COR-L47 (cell line): ENCODE measurements at places on chromosomes 12 and 14.

DNA sequence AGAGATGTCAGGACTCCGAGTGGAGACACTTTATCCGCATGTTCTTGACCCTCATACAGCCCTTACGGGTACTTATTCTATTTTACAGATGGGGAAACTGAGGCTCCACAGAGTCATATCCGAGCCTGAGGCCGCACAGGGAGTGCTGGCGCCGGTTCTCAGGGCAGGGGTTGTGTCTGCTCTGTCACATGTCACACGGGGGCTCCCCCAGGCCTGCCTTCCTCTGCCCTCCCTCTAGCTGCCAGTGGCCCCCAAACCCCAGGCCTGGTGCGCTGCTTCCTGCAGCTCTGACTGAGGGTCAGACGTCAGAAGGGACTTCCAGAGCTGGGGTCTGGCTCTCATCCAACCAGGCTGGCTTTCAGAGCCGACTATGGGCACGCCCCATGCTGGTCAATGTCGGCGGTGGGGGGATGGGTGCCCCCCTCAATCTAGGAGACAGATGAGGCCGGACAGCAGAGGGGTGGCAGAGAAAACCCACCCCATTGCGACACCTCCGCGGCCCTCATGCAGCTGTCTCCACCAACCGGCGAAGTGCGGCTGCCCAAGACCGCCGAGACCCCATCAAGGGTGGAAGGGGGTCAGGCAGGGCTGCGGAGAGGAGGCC, 811 bp upstream of the INF2 start:
- DNase-seq = peak; percentile 33

DNA sequence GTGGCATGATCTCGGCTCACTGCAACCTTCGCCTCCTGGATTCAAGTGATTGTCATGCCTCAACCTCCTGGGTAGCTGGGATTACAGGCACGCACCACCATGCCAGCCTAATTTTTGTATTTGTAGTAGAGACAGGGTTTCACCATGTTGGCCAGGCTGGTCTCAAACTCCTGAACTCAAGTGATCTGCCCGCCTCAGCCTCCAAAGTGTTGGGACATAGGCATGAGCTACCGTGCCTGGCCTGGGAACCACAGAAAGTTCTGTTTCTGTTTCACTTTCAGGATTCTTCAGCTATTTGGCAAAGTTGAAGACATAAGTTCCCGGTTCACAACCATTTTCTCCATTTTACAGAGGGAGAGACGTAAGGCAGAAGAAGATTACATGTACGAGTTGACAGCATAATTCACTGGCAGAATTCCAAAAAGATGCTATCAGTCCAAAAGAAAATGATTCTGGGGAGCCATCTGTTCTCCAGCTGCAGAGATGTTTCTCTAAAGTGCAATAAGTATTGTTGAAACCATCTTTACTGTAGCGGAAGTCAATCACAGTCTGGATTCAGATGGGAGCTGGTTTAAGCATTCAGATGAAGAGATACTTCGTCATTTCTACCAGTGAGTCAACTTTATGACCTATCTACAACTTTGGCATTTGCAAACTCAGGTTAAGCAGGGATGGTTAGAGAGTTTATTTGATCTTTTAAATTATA, 8.1 kb upstream of the RNF34 start:
- no peak for DNase-seq

DNA sequence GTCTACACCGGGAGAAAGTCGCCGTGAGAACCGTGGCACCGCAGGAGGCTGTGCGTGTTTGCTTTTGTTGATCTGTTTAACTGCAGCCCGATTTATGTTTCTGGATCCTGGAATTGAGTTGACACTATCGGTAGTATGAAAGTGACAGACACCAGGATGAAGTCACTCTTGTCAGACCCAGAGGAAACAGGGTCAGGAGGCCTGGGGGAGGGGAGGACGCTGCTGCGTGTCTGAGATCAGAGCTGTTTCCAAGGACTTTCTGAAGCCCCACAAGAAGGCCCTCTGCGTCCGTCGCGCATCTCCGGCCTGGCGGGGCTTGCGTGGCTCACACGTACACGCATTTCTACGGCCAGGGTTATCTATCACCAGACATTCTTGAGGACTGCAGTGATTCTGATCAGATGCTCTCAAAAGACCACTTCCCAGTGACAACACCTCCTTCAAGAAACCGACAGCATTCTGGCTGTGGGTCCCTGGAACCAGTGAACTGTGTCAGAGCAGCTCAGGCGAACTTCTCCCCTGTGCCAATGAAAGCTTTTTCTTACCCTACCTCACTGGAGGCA, 263.4 kb downstream of the ADGRD1 start:
- DNase-seq = no peak

GRCh38 chr14:31657917-31658316, 96.7 kb downstream of the NUBPL start:
- DNase-seq = no peak

DNA sequence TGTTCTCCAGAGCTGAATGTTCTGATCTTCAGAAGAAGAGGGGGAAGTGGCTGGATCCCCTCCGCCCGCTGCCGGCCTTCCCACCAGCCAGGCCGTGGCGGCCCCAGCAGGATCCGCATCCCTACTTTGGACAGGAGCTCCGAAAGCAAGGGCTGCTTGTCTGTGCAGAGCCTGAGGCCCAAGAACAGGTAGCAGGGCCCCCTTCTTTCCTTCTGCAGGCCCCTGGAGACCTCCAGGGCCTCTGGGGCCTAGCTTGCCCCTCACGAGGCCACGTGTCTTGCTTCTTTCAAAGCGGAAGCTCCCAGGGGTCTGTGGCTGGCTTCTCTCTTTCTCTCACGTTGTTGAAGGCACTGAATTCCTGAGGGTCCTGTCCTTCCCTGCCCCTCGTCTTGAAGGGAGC, 13.2 kb downstream of the PGF start:
- no peak for DNase-seq

GRCh38 chr12:26425587-26426260, 230.4 kb downstream of the SSPN start:
- DNase-seq = no peak

DNA sequence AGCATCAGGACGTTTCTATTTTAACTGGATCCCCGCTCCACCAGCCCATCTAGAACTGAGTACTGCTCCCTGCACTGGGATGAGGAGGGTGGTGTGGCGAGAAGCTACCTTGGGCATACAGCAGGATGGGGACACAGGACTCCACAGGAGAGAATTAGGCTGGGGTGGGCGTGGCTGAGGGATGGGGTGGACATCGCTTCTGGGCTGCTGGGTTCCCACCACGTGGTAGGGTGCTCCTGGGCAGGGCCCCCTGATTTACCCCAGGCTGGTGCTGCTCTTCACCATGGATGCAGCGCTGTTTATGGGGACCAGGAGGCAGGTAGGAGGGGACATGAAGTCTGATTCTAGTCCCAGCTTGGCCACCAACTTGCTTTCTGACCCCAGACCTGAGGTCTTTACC, 41.9 kb downstream of the VDR start:
- no peak for DNase-seq

DNA sequence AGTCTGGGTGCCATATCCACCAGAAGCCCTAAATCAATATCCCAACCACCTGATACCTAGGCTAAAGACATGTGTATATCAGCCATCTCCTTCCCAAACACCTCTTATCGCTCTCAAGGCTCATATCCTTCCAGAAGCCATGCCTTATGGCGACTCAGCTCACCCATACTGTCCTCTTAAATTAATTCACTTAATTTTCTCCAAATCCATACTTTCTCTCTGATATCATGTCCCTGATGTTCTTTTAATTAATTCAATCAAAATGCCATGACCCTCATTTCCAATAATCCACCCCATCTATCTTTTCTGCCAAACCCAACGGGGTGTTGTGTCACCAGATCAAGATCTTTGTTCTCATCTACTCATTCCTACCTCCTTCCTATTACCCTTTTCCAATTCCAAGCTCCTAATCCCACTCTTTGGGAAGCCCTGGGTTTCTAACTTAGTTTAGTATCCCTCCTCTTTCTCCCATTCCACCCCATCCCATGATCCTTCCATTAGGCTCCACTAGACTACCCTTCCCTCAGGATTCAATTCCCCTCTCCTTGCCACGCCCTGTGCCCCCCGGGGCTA, 723 bp downstream of the ATF7 start:
- DNase-seq = no peak

DNA sequence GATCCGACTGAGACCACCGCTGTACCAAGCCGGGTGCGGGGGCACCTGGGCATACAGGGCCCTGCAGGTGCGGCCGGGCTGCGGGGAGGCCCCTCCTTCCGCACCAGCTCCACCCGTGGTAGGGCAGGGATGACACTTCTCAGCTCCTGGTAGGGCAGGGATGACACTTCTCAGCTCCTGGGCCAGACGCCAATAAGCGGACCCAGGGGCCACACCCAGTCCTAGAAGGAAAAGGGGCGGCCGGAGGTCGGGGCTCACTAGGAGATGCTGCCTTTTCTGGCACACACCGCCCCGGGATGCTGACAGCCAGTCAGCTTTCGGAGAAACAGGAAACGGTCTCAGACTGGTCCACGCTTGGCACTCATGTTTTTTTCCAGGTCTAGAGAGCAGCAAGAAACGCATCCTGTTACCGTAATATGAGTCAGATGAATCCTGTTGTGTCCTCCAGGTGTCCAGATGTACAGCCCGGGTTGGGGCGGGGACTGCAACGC, 34.8 kb downstream of the NFKBIA start:
- DNase-seq = peak; percentile 61

GRCh38 chr14:67522270-67522669, 10.8 kb upstream of the PLEKHH1 start:
- DNase-seq = no peak

DNA sequence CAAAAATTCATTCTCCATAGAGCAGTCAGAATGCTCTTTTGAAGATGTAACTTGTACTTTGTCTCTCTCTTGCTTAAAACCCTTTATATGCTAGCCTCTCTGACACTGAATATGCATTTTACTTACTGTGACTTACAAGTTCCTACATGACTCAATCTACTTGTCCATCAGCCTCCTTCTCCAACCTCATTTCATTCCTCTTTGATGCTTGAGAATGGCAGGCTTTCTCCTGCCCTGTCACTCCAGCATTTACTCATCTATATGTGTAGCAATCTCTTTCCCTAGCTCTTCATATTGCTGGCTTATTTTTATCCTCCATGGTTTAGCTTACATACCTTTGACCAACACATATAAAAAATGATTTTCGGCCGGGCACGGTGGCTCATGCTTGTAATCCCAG, 561.9 kb downstream of the CCER1 start:
- DNase-seq = no peak

DNA sequence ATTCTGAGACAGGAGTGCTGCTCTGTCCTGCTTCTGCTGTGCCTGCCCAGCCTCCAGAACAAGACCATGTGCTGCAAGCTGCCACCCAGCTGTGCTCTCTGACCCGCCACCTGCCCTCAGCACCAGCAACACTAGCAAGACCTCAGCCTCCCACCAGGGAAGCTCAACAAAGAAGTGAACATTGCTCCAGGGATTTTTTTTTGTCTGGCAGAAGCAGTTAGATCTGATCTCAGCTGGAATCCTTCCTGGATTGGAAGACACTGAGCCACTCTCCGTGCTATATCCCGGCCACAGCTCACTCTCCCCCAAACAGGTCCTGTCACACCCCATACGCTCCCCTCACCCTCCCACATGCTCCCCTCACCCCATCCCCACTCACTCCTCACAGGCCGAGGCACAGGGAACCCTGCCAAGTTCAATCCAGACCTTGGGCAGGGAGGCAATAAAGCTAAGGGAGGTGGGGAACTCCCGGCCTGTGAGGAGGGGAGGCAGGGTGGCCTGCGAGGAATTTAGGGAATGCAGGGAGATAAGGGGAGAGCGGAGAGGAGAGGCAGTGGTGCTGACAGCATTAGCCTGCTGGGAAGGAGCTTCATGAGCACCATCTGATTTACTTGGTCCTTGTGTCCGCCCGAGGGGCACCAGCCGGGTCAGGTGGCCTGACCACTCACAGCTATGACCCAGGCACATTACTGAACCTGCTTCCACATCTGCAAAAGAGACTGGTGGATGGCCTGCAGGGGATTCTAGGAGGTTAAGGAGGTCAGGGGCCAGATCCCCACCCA, 29.7 kb downstream of the CCDC85C start:
- DNase-seq = peak; percentile 35
